Stimulated activated CD4-positive, alpha-beta T cell treated with anti-CD3 and anti-CD28 coated beads, Interleukin-4, amount 100 ng/mL, for 1 hour (primary cell): ENCODE measurements at places on chromosomes 1 and 21.

GRCh38 chr1:159854693-159855192, 7.7 kb downstream of the VSIG8 start:
- DNase-seq, result peak; percentile 75

GRCh38 chr21:14530592-14530991, 15.5 kb downstream of the SAMSN1 start:
- DNase-seq, result no peak

- no peak for DNase-seq
Measured at GRCh38 chr21:36075171-36075570, 5.3 kb downstream of the CBR1 start.

DNA sequence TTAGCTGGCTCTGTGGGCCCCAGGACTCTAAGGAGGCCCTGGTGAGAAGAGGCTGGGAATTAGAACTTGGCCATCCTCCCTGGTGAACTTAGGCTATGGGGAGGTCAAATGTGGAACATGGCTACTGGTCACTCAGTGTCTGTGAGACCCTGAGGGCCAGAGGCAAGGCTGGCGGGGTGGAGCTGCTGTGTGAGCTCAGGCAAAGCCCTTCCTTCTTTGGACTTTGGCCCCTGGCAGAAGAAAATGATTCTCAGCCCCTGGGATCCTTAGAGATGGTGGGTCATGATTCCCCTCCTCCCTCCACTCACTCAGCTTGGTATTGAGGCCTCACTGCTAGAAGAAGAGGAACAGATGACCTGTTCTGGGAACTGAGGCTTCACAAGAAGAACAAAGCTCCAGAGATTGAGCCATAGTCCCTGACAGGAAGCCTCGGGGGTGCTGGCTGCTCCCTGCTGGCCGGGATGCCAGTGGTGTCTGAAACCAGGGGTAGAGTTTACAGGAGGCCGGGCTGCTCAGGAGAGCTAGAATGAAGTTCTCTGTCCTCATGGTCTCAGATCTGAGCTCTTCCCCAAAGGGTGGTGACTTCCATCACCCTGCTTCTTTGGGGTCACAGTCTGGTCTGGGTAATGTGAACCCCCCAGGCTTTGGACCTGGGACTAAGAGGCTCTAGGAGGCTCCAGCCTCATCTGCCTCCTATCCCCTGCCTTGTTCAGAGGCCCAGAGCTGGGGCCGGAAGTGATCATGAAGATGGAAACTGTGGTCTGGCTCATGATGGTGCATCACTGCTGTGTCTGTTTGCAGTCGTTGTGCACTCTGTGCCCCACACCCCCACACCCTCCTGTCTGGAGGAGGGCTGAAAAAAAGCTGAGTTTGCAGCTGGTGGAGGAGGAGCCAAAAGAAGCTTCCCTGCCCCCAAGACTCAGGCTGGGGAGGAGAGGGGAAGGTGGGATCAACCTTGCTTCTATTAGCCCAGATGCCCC, 905 bp downstream of the BTBD19 start:
- DNase-seq, result peak; percentile 81

- peak; percentile 3 for DNase-seq
Measured at GRCh38 chr1:242890192-242890741, 364.8 kb downstream of the CEP170 start.

- no peak for DNase-seq
Measured at GRCh38 chr1:229094476-229095311, 176.2 kb upstream of the RAB4A start.

- no peak for DNase-seq
Measured at GRCh38 chr1:192951691-192952460, 107.3 kb downstream of the UCHL5 start.

DNA sequence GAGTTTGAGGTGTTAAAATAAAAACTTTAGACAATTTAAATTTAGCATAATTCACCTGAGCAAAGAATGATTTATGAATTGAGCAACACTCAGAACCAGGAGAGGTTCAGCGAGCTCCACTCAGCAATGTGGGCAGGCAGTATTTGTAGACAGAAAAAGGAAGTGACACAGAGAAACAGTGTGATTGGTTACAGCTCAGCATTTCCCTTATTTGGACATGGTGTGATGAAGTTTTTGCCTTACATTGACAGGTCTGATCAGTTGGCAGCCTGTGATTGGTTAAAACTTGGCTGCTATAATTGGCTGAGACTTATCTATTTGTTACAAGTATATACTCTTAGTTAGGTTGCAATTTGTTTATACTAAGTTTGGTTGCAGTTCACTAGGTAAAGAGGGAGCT, 621.2 kb upstream of the PRMT6 start:
- no peak for DNase-seq
